ENCODE measurements at places on chromosomes 5 and 9. TPM values are rescaled to one million over a fixed set of nuclear protein-coding genes. Genes with fewer than 3 reads are reported as not detected.

Gene GABRA6
- not detected for total RNA-seq

DNA sequence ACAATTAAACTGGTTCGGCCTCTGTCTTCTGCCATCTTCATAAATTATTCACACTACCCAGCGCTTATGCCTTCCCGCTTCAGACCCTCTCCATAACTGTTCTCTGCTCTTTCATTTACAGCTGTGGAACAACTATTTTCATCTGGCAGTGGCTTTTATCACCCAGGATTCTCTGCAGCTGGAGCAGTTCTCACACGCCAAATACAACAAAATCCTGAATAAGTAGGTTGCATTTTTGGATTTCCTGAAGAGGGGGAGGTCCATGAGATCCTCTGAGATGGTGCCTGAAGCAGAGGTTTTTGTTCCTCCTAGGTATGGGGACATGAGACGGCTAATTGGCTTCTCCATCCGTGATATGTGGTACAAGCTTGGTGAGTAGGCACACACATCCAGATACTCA lies 28.1 kb upstream of the INSYN2B start:
- DNase-seq: no peak

DNA sequence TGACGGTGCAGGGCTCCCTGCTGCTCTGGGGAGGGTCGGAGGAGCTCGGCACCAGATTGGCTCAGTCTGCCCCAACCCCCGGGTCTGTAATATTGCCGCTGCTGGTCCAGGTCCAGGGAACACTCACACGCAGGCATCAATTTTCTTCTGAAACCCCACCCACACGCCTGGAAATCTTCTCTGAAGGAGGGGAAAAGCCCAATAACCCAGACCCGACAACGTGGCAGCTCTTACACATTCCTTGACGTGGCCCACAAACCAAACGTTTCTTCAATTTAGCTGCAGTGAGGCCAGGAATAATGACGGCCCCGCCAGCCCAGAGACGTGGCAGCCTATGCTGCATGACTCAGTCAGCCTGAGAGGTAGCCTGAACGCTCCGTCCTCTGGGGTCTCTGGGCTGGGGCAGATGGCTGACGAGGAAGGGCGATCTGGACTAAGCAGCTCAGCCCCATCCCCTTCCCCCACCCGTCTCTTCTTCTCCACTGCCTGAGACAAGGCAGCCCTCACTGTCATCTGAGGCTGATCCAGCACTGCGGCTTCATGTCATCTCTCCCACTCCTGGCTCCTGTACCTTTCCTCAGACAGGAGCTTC lies 9.9 kb upstream of the SPARC start:
- peak; percentile 97 for DNase-seq

GRCh38 chr5:72453246-72453775 lies 53.9 kb downstream of the ZNF366 start:
- no peak for DNase-seq

GRCh38 chr5:162684145-162684544 lies 616.6 kb downstream of the GABRG2 start:
- no peak for DNase-seq

- no peak for DNase-seq
Measured at GRCh38 chr5:40669606-40670390, 9.9 kb upstream of the PTGER4 start.
